ENCODE measurements at places on chromosomes 3 and 15.
A peak's percentile ranks its signal among the peaks of the same experiment; 100 is the strongest.

- no peak for DNase-seq
These were observed 11.2 kb downstream of the CNTN3 start for GRCh38 chr3:74603292-74603691.

GRCh38 chr3:193585530-193585929, 7.5 kb upstream of the OPA1 start:
- DNase-seq, result no peak

GRCh38 chr15:77107531-77108355, 36.8 kb upstream of the TSPAN3 start:
- peak; percentile 27 for DNase-seq

DNA sequence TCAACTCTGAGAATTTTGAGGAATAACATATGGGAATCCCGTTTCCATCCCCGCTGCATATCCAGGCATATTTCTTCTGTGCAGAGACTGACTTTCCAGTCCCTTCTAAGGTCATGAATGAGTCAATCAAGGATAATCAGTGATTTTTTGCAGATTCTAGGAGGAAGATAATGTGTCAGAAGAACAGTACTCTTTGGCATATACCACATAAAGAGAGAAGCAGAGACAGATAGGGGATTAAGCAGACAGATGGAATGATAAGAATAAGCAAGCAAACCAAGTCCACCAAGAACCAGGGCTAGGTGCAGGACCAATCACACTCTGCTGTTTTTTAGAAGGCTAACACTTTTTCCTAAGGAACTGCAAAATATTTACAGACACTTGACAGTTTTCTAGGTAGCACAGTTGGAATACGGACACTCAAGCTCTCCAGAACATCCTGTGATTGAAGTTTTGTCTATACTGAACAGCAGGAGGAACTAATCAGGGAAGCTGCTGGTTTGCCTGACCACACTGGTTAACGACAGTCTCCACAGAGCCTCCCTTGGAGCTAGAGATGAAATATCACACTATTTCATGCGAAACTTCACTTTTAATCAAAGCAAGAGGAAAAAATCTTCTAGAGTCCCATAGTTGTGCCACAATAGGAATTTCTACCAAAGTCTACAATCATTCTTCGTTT, 450.0 kb upstream of the KCNMB2 start:
- DNase-seq, result no peak

DNA sequence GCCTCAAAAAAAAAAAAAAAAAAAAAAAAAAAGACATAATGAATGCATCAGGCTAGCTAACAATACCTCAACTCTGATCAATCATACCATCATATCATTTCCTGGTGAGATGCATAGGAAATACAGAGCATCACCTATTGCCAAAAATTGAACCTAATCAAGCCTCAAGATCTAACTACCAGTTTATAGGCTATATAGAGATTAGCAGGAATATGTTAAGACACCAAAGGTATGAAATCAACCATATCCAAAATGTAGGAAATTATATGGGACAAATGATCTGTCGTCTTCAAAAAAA, 387 bp upstream of the VPS33B start:
- DNase-seq, result no peak

DNA sequence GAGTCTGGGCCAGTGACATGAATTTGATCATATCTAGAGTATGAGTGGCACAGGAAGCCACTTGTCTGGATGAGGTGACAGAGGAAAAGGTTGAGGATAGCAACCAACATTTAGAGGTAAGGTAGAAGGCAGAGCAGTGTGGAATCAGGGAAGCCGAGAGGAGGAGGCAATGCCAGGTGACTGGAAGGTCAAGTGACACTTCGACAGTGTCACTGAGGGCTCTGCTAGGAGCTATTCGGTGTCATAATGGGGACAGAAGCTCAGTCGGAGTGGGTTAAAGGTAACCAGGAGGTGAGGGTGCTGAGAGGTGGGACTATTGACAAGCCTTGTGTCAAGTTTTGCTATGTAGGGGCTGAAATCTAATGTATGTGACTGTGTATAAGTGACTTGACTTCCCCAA, 56.7 kb downstream of the IGF1R start:
- no peak for DNase-seq

GRCh38 chr15:27933562-27933961, 165.6 kb downstream of the OCA2 start:
- no peak for DNase-seq

DNA sequence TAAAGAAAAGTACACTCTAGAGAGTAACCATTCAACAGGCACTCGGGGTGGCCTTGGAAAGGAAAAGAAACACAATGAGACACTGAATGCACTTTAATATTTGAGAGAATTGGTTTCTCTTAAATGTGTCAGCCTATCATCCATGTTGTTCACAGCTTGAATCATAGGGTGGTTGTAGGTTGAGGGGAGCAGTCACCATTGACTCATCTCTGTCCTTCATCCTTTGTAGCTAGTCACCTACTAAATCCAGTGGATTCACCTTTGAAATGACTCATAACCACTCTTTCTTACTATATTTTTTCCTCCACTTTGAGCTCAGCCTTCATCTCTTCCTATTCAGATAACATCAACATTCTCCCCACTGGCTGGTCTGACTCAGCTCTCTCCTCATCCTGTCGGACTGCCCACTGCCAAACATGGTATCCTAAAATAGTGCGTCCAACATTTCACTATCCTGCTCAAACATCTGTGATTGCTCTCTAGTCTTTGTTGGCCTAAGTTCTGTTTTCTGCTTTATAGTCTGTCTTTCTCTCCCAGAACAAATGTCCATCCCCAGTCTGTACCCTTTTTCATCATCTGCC, 182.7 kb upstream of the GADL1 start:
- DNase-seq, result no peak

- no peak for DNase-seq
These were observed 144.2 kb downstream of the LRTM1 start for GRCh38 chr3:54783611-54784010.

DNA sequence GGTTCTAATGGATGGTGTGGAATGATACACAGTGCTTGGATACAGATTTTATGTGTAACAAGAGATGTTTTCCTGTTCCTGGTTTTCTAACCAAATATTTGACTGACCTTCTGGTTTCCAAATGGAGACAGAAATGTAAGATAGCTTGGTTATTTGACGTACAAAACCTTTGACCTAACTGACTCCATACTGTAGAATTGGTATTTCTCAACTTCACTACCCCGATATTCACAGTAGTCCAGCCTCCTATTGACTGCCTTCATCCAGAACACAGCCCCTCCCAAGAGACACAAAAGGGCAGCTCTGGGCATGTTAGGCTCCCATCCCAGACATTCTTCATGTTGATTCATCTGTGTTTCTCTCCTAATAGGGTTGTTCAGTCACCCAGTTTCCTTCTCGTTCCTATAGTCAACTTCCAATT, 33.4 kb downstream of the MYO1E start:
- no peak for DNase-seq

DNA sequence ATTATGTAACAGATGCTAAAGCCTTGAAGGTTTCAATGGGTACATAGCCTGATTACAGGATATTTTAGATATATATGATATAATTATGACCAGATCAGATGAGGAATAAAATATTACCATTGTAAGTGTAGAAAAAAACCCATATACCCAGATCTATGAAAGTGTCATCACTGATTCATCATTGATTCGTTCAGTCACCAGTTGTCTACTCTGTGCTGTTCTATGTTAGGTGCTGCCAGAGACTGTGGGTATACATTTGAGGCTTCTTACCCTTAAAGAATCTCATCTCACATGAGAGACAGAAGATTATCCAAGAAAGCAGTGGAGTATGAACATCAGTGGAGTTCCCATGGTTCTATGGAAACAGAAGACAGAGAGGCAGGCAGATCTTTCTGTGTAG, 92.2 kb downstream of the MBNL1 start:
- no peak for DNase-seq

DNA sequence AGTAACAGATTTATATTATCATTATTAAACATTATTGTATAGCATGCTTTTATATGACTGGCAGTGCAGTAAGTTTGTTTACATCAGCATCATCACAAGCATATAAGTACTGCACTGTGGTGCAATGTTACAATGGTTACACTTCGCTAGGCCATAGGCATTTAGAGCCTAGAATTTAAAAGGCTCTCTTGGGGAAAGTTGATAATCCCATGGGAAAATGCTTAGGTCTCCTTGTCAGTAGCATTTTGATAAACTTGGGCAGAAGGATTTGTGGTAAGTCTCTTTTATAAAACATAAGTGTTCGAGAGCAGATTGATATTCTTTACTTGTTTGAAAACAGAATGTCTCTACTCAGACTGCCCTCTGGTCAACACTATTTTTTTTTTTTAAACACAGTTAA, 7.5 kb downstream of the DTWD1 start:
- no peak for DNase-seq

- DNase-seq, result no peak
These were observed 2.1 kb upstream of the PRSS50 start for GRCh38 chr3:46719735-46720271.

DNA sequence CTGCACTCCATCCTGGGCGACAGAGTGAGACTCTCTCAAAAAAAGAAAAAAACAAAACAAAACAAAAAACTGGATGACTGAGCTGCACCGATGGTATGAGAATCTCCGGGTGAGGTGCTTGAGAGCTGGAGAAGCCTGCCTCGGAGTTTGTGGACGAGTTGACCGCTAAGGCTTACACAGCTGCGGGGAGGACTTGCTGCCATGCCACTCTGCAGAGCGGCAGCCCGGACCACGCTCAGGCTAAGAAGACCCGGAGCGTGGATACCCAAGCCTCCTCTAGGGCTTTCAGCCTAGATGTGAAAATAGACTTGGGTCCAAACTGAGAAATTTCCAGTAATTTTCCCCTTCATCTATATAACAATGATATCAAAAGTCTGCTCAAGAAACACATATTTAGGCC, 16.0 kb downstream of the NRROS start:
- DNase-seq, result no peak

GRCh38 chr3:157914882-157915281, 191.3 kb downstream of the SHOX2 start:
- no peak for DNase-seq

GRCh38 chr3:73228959-73229358, 167.5 kb downstream of the EBLN2 start:
- DNase-seq, result no peak

- DNase-seq, result no peak
These were observed 4.8 kb upstream of the PDE8A start for GRCh38 chr15:84976746-84977345.

GRCh38 chr3:44764248-44764647, 2.7 kb downstream of the KIF15 start:
- DNase-seq, result no peak

- peak; percentile 17 for DNase-seq
These were observed 843.2 kb downstream of the CADM2 start for GRCh38 chr3:85801955-85802354.

- DNase-seq, result no peak
These were observed 302.8 kb upstream of the LYSMD4 start for GRCh38 chr15:100036015-100036414.

DNA sequence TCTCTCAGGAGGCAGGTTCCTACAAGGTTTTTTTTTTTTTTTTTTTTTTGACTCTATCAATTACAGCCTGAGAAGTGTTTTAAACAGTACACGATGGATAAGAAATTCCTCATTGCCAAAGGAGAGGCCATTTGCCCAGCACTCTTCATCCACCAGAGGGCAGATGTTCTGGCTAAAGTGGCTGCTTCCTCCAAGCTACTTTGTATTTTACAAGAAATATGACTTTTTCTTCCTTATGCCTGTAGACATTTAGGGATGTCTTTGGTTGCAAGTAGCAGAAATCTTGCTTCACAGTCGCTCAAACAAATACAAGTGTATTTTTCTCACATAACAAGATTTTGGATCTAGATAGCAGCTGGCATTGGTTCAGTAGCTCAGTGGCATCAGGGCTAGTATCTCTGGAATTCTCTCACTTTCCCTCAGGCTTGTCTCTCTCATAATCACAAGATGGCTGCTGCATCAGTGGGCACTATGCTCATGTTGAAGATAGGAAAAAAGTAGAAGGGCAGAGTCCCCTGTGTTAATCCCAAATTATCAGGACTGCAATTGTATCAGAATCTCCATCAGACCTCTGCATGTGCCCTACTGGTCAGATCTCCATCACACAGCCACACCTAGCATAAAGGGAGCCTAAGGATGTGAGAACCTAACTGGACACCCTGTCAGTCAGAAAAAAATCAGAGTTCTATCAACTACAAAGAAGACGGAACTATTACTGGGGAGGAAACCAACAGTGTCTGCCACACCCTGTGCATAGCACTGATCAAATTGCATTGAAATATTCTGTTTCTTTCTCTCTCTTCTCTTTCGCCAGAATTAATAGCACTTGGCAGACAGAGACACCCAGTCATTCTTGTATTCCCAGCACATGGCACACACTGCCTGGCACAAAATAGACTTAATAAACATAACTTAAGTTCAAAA, 138.9 kb upstream of the COL8A1 start:
- DNase-seq, result peak; percentile 42

DNA sequence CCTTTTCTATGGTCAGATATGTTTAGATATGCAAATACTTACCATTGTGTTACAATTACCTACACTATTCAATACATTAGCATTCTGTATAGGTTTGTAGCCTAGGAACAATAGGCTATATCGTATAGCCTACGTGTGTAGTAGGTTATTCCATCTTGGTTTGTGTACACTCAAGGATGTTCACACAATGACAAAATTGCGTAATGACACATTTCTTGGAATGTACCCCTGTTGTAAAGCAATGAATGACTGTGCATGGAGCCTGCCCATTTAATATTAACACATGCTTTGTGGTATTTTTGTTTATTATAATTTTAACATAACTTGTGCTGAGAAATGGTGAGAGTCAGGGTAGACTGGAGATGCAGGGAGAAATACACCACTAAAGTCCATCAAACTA, 154.9 kb downstream of the LEKR1 start:
- DNase-seq, result no peak

- no peak for DNase-seq
These were observed 68.6 kb downstream of the DCUN1D1 start for GRCh38 chr3:182911782-182912111.
